ENCODE measurements at places on chromosomes 12 and 14. TPM values are rescaled to one million over a fixed set of nuclear protein-coding genes. Genes with fewer than 3 reads are reported as not detected.

DNA sequence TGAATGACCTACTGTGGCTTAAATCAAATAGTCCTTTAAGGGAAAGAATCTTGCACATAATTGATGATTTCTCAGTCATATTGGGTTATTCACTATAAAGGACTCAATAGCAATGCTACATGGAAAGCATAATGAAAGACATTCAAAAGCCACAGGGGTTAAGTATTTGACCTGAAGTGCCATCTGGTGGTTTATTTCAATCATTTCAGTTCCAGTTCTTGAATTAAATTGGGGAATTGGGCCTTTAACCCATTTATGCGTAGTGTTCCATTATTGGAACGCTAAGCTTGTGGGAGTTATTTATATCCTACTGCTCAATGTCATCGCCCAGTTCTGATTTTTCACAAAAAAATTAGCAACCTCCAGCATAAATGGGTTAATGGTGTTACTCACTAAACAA lies 41.3 kb upstream of the C12orf71 start:
- peak; percentile 33 for DNase-seq

GRCh38 chr14:30410986-30411385 lies 148.0 kb upstream of the G2E3 start:
- no peak for DNase-seq

GRCh38 chr12:42360747-42361403 lies 34.9 kb downstream of the PPHLN1 start:
- DNase-seq: no peak

The MANSC1 gene
- total RNA-seq: 10.9 TPM

The TAS2R42 gene
- total RNA-seq: not detected
